ENCODE measurements at places on chromosomes 5 and 9. TPM values are rescaled to one million over a fixed set of nuclear protein-coding genes. Genes with fewer than 3 reads are reported as not detected.
A peak's percentile ranks its signal among the peaks of the same experiment; 100 is the strongest.

GRCh38 chr9:130779153-130779855, 55.8 kb upstream of the ABL1 start:
- DNase-seq: no peak

DNA sequence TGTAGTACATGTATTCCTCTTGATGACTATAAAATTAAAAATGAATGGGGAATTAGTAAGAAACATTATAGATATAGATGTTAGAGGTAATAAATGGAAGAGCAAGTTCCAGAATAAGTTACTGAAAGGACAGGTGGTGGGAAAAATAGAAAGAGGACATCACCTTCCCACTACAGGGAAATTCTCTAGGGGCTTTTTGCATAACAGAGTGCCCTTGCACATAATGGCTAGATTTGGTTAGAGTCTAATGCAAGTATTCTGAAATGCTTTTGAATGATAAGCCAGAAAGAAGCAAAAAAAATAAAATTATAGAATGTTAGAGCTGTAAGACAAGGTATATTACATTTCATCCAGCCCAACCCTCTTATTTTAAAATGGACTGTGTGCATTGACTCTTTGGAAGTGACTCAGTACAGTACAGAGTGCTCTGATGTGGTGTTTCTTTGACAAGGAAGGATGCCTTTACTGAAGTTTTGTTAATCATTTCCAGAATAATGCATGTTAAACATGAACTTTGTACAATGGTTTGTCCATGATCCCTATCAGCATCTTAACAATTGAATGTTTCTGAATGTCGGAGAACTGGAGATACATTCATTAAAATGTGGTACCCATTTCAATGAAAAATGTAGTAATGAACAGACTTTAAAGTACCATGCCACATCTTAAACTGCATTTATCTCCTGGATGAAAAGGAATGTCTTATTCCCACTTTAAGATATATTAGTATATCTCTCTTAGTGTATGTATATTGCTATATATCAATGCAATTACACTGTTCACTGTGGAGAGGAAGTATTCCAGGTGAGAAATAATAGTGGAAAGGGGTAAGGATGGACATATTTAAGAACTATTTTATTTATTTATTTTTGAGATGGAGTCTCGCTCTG, 391.1 kb downstream of the ADGRV1 start:
- DNase-seq: no peak

DNA sequence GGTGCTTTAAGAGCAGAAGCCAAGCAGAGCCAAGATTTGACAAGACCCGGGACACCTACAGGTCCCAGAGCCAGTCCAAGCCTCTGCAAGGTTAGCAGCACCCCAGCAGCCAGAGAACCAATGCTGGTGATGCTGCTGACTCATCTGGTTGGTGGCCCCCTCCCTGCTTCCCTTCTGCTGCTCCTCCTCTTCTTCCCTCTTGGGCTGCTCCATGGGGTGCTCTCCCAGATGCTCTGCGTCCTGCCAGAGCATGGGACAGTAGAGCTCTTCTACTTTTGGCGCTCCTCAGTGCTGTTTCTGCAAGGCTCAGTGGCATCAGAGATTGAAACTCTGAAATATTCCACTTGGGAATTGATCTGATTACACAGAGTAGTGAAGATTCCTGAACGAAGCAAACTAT, 76.1 kb upstream of the SAP30L start:
- DNase-seq: no peak

DNA sequence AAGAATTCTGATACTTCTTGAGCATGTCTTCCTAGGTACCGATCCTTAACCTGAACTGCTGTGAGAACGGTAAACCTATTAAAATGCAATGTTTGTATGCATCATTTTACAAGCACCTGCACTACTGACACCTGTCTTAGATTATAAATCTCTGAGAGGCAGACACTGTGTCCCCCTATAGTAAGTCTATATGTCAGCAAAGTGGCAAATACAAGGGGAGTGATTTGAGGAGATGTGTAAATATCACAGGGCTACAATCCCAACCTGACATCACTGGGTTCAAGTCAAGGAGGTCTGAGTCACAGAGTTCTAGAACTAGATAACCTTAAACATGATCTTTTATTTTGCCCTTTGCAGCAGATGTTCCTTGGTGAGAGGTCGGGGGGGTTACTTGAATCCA, 64.1 kb downstream of the ANKH start:
- no peak for DNase-seq

TRPM6 gene
- 22.4 TPM for total RNA-seq

DNA sequence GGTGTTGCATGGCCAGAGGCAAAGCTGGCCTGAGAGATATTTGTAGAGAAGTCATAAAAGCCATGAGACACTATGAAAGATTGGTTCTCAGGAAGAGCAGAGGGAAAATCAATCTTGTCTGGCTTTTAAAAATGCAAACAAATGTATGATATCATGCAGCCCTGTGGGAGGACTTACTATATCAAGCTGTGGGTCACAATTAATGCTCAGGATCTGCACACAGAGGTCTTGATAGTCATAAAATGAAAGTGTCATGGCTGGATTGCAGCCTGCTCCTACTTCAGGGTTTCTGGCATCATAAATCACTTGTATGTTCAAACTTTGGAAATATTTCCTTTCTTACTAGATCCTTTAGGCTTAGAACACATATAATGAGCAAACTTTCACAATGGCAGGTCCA, 151.5 kb downstream of the SEMA6A start:
- DNase-seq: no peak

GRCh38 chr9:98262056-98262455, 6.6 kb upstream of the TBC1D2 start:
- DNase-seq: no peak

GRCh38 chr5:16930496-16930895, 5.6 kb downstream of the MYO10 start:
- DNase-seq: no peak

HAVCR2 gene
- 7.1 TPM for total RNA-seq

- no peak for DNase-seq
Measured at GRCh38 chr9:8074713-8075286, 275.2 kb upstream of the DMAC1 start.

AHRR gene
- 1.6 TPM for total RNA-seq

DNA sequence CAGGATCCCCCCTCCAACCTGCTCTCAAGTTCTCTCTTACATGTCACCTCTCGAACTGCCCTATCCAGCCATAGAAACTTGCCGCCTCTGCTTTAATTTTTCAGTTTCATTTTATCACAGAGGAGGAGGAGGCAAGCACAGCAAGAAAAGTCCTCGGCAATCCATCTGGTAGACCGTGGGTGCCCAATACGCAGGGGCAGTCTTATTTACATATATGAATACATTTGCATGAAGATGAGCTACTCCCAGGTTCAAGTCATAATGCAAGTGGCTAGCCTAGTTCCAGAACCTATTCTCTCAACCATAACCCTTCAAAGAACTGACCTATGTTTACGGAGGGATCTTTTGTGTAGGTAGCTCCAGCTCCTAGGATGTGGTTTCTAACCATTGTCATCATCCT, 223.2 kb upstream of the PANK3 start:
- DNase-seq: no peak

DNA sequence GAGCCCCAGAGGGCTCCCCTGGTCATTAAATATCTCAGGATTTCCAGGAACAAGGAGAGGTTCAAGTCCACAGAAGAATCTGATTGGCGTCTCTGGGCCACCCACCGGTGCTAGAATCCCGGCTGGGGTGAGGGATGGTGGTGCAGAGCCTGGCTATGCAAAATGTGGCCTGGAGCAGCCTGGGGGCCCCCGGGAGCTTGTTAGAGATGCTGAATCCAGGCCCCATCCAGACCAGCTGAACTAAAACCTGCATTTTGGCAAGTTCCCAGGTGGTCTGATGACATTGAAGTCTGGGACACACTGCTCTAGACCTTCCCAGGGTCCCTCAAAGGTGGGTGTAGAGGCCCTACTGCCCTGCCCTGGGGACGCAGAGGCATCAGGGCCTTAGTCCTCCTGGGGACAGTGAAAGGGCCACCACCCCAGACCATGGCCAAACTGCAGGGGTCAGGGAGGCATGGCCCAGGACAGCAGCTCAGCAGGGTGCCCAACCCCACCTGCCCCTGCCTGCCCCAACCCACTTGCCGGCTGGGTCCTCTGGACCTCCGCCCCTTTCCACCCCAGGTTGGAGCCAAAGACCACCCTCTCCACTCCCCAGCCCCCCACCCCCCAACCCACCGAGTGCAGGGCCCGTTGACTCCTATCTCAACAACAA, 34.7 kb downstream of the ADAMTS2 start:
- DNase-seq: no peak

DNA sequence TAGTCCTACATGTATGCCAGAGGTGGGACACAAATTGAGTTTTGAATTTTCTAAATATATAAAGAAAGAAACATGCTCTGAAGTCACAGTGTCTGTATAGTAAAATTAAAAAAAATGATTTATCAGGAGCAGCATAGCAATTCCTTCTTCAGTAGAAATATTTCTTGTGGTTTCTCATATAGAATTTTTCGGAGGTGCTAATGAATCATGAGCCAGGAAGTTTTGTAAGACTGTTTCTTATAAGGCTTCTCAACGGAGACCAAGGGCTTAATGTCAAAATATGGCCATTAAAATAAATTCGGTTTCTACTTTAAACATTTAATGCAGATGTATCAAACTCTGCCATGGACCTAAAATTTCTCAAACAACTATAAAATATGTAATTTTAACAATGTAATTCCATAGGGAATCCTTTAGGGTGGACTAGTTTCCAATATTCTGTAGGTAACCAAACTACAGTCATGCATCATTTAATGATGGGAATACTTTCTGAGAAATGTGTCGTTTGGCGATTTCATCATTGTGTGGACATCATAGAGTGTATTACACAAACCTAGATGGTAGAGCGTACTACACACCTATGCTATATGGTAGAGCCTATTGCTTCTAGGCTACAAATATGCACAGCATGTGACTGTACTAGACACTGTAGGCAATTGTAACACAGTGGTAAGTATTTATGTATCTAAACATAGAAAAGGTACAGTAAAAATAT, 66.3 kb downstream of the ANKRD55 start:
- no peak for DNase-seq

- DNase-seq: no peak
Measured at GRCh38 chr5:54644226-54644625, 126.7 kb downstream of the SNX18 start.

FAM78A gene
- total RNA-seq: 3.2 TPM

DNA sequence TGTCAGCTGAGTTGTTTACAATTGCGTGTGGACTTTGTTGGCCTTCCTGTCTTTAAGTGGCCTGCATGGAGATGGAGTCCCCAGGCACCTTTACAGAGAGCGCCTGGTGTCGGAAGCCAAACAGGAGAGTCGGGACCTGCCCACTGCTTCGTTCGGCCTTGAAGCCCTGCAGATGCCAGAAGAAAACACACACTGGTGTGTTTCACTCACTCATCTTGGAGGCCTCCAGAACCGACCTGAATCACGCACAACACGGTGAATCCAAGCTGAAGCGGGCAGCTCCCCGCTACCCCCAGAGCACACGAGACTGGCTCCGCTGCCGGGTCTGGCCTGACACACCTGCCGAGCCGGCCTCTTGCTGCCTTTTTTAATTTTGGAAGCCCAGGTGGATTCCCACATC, 419.4 kb upstream of the IRX4 start:
- DNase-seq: no peak

DNA sequence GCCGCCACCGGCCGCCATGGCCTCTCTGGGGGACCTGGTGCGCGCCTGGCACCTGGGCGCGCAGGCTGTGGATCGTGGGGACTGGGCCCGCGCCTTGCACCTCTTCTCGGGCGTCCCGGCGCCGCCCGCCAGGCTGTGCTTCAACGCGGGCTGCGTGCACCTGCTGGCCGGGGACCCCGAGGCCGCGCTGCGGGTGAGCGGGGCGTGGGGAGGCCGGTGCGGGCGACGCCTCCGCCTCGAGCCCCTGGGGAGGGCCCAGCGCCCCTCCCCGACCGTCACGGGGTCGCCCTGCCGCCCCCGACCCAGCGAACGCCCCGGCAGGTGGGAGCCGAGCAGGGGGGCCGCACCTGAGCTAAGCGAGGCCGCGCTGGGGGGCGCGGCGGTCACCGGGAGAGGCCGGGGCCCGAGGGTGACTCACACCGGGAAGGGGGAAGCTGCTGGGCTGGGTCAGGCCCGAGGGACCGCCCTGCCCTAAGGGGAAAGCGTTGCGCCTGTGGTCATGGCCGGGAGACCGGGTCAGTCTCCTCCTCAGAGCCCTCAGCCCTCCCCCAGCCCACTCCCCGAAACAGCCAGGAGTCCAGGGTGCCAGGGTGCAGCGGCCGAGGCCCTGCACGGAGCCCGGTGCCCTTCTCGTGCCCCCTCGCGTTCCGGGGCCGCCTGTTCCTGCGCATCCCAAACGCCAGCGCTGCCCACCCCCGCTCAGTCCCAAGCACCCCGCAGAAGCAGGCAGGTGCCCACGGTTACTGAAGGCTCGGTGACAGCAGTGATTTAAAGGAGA, 510 bp downstream of the NOXA1 start:
- peak; percentile 79 for DNase-seq

THBS4 gene
- total RNA-seq: not detected

SUSD3 gene
- 9.2 TPM for total RNA-seq

CHSY3 gene
- total RNA-seq: 1.2 TPM

SMIM33 gene
- 1.7 TPM for total RNA-seq
